ENCODE measurements at places on chromosomes 3 and 15.
A peak's percentile ranks its signal among the peaks of the same experiment; 100 is the strongest.

DNA sequence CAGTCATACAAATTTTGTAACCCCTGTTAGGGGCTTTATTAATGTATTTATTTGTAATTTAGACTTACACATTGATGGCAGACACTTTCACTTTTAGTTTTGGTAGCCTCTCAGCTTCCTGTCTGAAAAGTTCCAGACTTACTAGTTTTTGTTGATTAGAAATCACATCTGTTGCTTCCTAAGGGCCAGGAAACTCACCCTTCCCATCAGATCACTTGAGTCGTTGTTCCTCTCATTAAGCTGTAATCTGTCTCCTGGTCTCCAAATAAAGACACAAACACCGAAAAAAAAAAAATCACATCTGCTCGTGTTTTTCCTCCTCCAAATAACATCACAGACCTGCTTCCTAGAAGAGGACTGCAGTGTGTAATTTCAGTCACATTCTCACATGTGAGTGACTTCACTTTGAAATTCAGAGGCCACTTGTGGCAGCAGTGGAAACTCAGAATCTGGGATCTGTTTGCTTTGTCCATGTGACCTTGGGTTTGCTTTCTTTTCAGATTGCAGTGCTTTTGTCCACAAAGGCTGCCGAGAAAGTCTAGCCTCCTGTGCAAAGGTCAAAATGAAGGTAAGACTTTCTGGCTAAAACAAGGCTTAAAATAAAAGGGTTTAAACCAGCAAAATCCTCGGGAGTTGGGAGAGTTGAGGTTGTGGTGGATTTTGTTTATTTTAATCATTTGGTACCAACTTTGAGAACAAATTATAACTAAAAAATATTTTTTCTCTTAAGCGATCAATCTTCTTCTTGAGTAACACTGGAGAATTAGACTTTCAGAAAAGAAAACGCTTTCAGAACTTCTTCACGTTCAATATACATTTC, 87.0 kb downstream of the KLHL25 start:
- peak; percentile 55 for DNase-seq

GRCh38 chr3:119658994-119659393, 1.4 kb downstream of the POPDC2 start:
- DNase-seq = no peak

DNA sequence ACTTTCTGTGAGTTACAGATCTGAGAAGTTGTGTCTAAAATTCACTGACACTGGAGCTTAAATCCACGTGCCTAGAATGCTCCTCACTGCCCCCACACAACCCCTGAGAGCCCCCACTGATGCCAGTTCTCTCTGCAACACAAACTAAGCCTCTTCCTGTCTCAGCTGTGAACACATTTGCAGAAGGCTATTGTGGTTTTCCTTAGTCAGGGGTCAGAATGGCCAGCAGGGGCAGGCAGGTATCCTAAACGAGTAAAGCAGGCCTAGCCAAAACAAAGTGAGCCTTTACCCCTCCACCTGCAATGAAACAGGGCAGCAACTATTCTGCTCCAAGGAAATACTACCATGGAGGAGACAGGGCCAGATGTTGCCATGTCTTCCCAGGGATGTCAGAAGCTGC, 78.6 kb downstream of the FHIT start:
- DNase-seq = no peak

DNA sequence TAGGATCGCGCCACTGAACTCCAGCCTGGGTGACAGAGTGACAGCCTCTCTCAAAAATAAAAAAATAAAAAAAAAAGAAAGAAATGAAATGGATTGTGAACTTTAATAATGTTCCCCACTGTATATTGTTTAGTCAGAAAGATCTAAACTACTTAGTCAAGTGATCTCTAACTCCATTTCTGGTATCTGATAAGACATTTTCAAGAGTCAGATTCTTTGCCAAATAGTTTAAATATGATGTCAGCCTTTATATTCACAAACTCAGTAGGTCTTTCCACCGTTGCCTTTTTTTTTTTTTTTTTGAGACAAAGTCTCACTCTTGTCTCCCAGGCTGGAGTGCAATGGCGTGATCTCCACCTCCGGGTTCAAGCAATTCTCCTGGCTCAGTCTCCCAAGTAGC, 29.0 kb upstream of the OSBPL11 start:
- no peak for DNase-seq

GRCh38 chr15:63191895-63192618, 2.7 kb downstream of the RAB8B start:
- DNase-seq = no peak

- DNase-seq = no peak
These were observed 46.0 kb downstream of the KLF13 start for GRCh38 chr15:31372635-31373091.

GRCh38 chr3:126982126-126982470, 817 bp upstream of the PLXNA1 start:
- DNase-seq = peak; percentile 54

DNA sequence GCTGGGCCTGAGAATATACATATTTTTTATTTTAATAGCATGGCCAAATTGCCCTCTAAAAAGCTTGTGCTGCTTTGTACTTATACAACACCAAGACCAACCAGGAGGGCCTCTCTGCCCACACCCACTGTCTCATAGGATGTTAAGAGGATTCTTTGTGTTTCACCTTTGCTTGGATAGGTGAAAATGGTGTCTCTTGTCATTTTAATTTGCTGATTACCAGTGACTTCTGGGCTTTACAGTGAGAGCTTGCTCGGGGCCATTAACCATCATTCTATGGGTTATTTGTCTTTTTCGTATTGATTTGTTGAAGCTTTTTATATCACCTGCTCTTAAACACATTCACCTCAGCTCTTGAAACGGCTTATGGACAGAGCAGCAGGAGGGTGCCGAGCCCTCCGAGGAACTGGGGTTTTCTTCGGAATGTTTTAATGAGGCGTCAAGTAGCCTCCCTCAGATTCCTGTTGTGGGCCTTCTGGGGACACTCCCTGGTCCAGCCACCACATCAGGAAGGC, 10.5 kb downstream of the PTH1R start:
- no peak for DNase-seq

- no peak for DNase-seq
These were observed 7.5 kb downstream of the ST8SIA2 start for GRCh38 chr15:92400980-92401787.

DNA sequence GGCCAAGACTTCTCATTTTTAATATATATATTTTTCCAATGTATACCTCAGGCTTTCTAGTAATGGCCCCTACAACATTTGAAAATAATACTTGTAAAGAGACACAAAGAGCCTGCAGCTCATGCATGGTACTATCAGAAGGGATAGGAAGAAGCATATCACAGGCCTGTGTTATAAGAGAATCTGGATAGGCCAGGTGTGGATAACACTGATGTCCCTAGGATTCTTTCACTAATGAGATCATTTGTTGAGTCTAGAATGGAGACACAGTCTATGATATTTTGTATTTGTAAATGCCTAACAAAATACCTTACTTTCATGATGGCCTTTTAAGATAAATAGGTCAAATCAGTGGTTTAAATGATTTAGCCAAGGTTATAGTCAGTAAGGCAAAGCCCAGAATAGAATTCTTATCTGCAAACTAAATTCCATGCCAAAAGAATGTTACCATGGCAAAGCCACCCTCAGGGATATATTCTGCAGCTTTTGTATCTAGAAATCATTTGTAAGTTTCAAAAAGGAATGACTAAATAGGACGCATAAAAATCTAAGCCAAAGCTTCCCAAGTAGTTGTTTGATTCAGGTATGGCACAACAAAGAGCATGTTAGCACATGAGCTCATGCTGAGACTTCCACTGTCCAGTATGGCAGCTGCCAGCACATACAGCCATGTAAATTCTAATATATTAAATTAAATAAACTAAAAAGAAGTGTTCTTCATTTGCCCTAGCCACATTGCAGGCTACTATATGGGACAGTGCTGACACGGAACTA, 10.0 kb downstream of the DCP1A start:
- DNase-seq = no peak

GRCh38 chr3:112803467-112803866, 43.2 kb downstream of the CD200R1L start:
- peak; percentile 67 for DNase-seq

DNA sequence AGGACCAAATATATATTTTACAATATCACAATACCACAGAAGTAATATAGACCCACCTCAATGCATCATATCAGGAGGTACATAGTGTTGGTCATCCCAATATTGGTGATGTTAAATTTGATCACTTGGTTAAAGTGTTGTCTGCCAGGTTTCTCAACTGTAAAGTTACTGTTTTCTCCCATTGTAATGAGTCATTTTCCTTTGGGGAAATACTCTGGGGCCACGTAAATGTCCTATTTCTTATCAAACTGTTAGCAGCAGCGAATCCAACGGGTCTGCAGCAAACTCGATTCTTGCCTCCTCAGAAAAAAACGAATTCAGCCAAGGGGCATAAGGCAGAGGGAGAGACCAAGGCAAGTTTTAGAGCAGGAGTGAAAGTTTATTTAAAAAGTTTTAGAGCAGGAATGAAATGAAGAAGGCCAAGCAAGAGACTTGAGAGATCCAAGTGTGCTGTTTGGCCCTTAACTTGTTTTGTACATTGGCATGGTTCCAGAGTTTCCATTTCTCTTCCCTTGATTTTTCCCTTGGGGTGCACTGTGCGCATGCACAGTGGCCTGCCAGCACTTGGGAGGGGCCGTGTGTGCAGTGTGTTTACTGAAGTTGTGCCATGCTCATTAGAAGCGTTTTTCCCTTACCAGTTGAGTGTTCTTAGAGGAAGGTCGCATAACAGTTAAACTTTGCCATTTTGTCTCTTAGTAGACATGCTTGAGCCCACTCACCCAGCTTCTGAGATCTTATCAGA, 512.5 kb downstream of the AGBL1 start:
- DNase-seq = no peak

- DNase-seq = no peak
These were observed 53.8 kb downstream of the MAP2K1 start for GRCh38 chr15:66440501-66440900.

- no peak for DNase-seq
These were observed 99.0 kb upstream of the RBMS3 start for GRCh38 chr3:29181872-29182271.

DNA sequence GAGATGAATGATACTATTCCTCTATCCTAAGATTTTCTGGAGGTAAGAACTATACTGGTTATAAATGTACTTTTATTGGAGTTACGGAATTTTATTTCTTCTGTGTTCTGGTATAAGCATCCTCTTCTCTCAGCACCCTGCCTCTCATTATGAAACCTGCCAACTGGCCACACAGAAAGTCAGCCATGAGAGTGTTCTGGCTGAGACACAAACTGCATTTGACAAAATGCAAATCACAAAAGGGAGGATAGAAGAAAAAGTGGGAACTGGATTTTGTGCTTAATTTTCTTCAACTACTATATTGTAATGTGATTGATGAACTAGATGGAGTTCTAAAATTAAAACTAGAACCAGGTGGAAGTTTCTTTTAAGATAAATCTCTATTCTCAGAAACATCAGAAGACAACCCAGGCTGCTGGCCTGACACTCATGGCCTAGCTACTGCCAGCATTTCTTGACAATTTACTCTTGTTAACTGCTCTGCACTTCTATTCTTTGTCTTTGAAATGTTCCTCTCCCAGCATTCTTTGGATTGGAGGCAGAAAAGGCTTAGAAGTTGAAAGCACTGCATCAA, 143.1 kb downstream of the WDR76 start:
- peak; percentile 38 for DNase-seq

- DNase-seq = no peak
These were observed 104.2 kb downstream of the AGBL1 start for GRCh38 chr15:86183596-86184491.

- no peak for DNase-seq
These were observed 206.9 kb upstream of the BHLHE40 start for GRCh38 chr3:4772171-4772804.

DNA sequence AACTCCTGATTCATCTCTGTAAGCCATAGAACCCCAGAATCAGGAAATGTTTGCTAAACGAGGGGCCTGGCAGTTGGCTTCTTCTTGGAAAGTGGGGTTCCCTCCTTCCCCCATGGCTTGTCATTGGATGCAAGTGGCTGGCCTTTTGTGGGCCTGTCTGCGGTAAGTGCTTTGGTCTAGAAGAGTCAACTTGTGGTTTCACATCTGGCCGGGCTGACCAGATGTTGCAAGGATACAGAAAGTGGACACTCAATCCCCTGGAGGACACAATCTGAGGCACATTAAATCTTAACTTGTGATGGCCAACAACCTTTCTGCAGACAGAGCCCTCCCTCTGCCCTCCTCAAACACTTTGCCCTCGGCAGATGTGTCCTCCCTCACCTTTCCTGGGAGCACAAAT, 1.1 kb downstream of the FAH start:
- no peak for DNase-seq

- no peak for DNase-seq
These were observed at the start of gene CEMIP for GRCh38 chr15:80778964-80779657. CEMIP (plus strand) TSS chr15:80779370; CDS start chr15:80873880, 94,510 bp downstream.

- DNase-seq = no peak
These were observed 15.0 kb downstream of the DUOX1 start for GRCh38 chr15:45144775-45145174.

DNA sequence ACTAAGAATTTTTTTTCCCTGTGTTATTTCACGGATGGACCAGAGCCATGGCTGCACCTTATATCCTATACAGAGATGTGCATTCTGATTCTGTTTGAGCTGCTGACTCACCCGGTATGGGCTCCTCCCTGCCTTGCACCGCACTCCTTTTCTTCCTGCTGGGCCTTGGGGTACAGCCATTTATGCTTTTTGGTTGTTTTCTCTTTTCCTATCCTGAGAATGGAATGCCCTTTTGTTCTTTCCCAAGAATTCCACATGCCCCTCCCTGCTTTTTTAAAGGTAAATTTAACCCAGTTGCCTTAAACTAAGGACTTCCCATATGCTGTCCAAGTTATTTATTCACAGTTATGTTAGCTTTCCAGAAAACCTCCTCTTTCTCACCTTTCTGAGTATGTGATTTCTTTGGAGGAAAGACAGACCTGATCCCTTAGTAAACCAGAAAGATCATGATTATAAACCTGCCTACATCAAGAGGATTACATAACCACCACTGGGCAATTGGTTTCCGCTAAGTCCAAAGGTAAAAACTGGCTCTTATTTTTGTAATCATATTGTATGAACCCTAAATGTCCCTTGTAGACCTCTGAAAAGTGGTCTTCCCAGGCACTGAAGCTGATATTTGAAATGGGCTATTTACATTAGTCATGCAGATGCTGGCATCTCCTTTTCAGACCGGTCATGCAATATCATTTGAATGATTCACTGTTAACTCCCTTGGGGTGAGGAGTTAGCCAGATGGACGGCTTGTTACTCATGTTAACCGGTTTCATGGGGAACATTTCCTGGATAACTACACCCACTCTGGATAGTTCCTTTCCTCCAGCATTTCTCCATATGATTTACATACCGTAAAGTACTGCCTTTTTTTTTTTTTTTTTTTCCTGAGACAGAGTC, 45.5 kb downstream of the TMOD3 start:
- DNase-seq = no peak

DNA sequence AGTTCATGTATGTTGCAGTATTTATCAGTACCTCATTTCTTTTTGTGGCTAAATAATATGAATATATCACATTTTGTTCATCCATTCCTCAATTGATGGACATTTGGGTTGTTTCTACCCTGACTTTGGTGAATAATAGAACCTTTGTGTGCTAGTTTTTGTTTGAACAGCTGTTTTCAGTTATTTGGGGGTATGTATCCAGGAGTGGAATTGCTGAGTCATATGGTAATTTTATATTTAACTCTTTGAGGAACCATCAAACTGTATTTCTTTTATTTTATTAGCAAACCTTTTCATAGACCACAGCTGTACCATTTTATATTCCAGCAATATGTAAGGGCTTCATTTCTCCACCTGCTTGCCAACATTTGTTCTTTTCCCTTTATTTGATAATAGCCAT, 38.4 kb upstream of the RBM5 start:
- DNase-seq = no peak
